Sciatic nerve (tissue), 2 donors: ENCODE measurements at places on chromosomes 2 and 18. TPM values are rescaled to one million over a fixed set of nuclear protein-coding genes. Genes with fewer than 3 reads are reported as not detected.
A peak's percentile ranks its signal among the peaks of the same experiment; 100 is the strongest.

MAB21L4 gene
- total RNA-seq, result not detected

CFAP65 gene
- total RNA-seq, result 0.18 TPM

C2orf15 gene
- not detected for total RNA-seq

POU3F3 gene
- not detected for total RNA-seq

DNA sequence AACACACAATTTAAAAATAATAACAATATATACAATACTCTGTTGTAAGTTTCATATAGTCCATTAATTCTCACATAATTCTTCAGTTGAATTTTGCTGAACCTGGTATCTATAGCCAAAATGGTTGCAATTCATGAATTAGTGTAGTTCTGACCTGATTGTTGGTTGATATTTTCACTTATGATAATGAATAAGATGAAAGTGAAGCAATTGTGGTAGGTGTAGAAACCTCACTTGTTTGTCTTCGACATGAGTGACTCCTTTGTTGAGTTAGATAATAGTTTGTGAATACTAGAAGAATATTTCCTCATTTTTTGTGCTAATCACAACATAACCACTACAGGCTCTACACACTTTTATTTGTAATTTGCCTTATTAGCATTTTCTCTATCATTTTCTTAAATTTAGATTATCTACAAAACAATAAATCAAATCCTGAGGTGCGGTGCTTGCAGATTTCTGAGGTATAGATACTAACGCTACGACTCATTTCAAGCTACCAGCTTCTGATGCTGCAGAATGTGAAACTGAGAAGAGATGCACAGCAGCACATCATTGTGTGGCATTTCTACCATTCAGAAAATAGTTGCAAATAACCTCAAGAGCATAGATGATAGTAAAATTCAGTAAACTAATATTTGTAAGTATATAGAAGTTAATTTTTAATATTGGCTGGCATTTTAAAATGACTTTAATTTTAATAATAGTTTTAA is 117.9 kb downstream of the KCNH7 start:
- DNase-seq, result no peak

- DNase-seq, result peak; percentile 68
Measured at GRCh38 chr18:22324191-22325131, 93.3 kb downstream of the CTAGE1 start.

- DNase-seq, result no peak
Measured at GRCh38 chr2:13822365-13822764, 810.2 kb upstream of the LRATD1 start.

GRCh38 chr18:31610286-31611205 is 18.9 kb downstream of the TTR start:
- DNase-seq, result no peak

GAL3ST2 gene
- total RNA-seq, result not detected

LRRTM4 gene
- total RNA-seq, result 18.1 TPM

GRCh38 chr2:151651274-151651673 is 83.0 kb downstream of the NEB start:
- DNase-seq, result no peak

- DNase-seq, result no peak
Measured at GRCh38 chr2:28664120-28664842, 87.3 kb upstream of the PPP1CB start.

GRCh38 chr18:58481321-58482180 is 147.3 kb downstream of the ALPK2 start:
- no peak for DNase-seq

DNA sequence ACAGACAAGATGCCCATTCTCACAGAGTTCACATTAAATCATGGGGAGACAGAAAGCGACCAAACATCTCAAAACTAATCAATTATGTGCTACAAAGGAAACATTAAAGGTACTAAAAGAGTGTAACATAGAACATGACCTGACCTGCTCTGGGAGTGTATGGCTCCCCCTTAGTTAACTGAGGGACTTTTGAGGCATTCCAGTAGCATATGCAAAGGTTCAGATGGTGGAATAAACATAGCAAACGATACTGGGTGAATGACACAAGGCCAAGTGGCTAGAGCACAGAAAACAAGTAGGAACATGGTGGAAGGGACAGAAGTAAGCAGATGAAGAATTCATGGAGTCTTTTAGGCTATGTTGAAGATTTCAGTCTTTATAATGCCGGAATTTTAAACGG is 11.9 kb downstream of the PPP3R1 start:
- DNase-seq, result no peak

- no peak for DNase-seq
Measured at GRCh38 chr2:134181219-134181618, 72.7 kb upstream of the MGAT5 start.

- DNase-seq, result no peak
Measured at GRCh38 chr2:157420771-157421323, 23.0 kb downstream of the CYTIP start.

DNA sequence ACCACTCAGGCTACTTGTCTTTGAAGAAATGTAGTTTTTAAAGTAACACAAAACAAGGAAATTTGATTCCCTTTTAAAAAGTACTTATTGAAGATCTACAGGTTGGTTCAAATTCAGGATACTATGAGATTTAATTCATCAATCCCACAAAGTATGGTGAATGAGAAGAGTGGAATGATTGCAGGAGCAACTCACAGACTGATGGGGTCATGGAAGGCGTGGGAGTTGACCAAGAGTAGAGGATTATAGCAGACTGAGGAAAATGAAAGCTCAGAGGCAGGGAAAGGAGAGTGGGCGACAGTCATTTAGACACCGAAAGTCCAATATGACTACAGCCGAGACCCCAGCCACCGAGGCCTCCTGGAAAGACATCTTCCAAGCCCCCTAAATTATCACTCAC is 12.5 kb upstream of the DAPL1 start:
- DNase-seq, result no peak

- no peak for DNase-seq
Measured at GRCh38 chr18:32542221-32542798, 71.6 kb upstream of the GAREM1 start.

DRC1 gene
- total RNA-seq, result 3.7 TPM

DNA sequence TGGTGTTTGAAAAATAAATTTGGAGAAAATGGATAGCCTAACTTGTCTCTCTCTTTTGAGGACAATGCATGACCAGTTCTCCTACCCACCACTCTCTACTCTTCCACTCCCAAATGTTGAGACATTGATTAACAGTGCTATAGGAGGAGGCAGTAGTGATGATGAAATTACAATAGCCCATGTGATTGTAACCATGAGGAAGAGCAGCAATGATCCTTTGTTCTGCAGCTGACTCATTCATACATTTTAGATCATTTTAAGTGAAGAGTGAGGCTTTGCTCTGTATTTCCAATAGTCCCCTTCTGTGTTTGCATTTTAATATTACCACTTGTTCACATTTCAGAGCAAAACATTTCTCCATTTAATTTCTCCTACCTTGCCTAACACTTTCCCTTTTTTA is 592.3 kb downstream of the THSD7B start:
- no peak for DNase-seq

RGPD3 gene
- total RNA-seq, result 0.22 TPM

REEP1 gene
- 0.98 TPM for total RNA-seq

KCNG2 gene
- 0.22 TPM for total RNA-seq

COL4A4 gene
- total RNA-seq, result 7.4 TPM

DNA sequence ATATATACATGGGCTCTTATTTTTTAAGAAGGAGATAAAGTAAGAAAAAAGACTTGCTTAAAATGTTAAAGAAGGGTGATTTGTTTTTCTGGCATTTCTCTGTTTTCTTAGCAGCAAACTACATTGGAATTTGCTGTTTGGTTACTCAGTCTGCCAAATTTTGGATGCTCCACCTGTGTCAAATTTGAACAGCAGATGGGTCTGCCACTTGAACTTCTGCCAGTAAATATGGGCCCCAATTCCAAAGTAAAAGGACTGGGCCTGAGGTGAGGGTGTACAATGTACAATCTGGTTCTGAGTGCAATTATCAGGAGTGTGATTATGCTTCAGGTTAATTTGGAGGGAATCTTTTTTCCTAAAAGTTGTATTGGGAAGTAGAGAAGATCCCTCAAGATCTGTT is 794.5 kb downstream of the DSC3 start:
- no peak for DNase-seq

ITPRIPL1 gene
- 2.8 TPM for total RNA-seq

ZNF385B gene
- 5.3 TPM for total RNA-seq

DNA sequence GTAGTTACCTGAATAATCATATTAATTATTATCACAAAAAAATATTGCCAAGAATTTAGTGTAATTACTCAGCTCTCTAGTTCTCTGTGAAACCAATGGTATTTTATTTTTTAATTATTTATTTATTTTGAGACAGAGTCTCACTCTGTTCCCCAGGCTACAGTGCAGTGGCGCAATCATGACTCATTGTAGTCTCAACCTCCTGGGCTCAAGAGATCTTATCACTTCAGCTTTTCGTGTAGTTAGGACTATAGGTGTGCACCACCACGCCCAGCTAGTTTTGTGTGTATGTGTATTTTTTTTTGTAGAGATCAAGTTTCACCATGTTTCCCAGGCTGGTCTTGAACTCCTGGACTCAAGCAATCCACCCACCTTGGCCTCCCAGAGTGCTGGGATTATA is 440.4 kb upstream of the CDH20 start:
- DNase-seq, result no peak

DNA sequence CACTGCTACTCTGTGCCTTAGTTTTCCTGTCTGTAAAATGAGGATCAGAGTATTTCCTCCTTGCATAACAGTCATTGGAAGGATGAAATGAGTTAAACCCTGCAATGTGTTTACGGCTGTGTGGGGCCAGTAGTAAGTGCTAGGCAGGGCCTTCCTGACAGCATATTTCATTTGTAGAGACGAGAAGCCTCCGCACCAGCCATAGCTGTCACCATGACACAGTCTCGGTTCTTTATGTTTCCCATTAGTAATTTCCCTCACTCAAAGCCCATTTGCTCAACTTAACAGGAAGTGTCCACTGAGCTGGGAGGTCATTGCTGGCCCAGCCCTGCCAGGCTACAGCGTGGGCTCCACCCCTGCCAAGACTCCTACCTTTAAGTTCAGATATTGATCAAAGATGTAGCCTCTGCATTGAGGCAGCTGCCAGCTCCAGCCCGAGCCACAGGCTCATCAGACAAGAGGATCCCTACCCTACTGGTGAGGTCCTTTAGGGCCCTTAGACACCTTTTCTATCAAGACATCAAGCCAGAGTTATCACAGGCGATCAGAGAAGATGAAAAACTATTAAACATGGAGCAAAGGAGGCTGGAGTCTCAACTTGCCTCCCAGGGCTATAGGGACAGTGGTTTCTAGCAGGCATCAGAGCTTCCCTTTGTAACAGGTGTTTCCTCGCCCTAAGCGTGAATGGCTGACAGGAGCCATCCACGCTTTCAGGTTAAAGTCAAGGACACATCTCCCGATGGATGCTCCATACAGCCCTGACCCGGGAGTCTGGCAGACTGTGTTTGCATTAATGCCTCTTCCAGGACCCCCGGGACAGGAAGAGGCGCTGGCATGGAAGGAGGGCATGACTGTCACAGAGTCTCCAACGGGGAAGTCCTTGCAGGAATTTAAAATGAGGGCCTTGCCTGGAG is 251.7 kb downstream of the NDUFA10 start:
- DNase-seq, result peak; percentile 41
